ENCODE measurements at places on chromosomes 3 and 15. TPM values are rescaled to one million over a fixed set of nuclear protein-coding genes. Genes with fewer than 3 reads are reported as not detected.
A peak's percentile ranks its signal among the peaks of the same experiment; 100 is the strongest.

Gene CMSS1
- total RNA-seq, result 37.8 TPM

Gene FSIP1
- 1.5 TPM for total RNA-seq

Gene PAQR5
- total RNA-seq, result not detected

DNA sequence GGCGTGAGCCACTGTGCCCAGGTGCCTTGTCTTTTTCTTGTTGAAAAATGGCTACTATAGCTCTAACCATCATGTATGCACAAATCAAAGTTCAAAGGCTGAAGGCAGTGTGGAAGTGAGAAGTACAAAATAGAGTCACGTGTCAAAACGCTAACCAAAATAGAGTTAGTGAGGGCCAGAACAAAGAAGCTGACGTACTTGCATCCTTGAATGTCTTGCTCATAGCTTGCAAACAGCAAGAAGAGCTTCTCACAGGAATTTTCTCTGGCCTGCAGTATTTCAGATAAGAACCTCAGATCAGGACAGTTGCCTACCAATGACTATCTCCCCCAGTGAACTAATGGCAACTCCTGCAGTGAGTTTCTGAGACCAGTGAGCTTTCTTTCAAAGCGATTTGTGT lies 713.5 kb downstream of the GRM7 start:
- H3K27me3 ChIP-seq, result no peaks in the 10 kb centered on the region
- no peaks in the 10 kb centered on the region for H3K4me1 ChIP-seq
- no peaks in the 10 kb centered on the region for H3K36me3 ChIP-seq
- H3K27ac ChIP-seq, result no peak overlapping the region
- H3K4me3 ChIP-seq, result no peak overlapping the region

DNA sequence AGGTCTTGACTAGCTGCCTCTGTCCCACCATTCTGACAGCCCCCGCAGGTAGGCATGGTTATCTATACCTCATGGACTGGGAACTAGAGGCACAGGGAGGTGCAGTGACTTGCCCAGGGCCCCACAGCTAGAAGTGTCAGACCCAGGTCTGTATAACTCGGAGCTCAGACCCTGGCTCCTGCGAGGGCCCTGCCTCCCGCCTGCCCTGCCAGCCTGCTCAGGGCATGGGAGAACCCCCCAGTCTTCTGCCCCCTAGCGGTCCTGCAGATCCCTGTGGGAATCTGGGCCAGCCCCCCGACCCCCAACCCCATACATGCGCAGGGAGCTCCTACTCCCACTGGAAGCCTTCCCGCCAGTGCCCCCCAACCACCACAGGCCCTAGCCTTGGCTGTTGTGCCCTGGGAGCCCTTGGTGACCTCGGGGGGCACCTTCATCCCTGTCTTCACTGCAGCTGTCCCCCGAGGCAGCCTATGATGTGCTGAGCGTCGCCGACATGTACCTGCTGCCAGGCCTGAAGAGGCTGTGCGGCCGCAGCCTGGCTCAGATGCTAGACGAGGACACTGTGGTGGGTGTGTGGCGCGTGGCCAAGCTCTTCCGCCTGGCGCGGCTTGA lies 6.9 kb downstream of the ABTB1 start:
- peaks cover 9% of the 10 kb centered on the region for H3K27me3 ChIP-seq
- no peaks in the 10 kb centered on the region for H3K36me3 ChIP-seq
- no peak overlapping the region for H3K4me3 ChIP-seq
- peaks cover 4% of the 10 kb centered on the region for H3K4me1 ChIP-seq
- no peak overlapping the region for H3K27ac ChIP-seq

DNA sequence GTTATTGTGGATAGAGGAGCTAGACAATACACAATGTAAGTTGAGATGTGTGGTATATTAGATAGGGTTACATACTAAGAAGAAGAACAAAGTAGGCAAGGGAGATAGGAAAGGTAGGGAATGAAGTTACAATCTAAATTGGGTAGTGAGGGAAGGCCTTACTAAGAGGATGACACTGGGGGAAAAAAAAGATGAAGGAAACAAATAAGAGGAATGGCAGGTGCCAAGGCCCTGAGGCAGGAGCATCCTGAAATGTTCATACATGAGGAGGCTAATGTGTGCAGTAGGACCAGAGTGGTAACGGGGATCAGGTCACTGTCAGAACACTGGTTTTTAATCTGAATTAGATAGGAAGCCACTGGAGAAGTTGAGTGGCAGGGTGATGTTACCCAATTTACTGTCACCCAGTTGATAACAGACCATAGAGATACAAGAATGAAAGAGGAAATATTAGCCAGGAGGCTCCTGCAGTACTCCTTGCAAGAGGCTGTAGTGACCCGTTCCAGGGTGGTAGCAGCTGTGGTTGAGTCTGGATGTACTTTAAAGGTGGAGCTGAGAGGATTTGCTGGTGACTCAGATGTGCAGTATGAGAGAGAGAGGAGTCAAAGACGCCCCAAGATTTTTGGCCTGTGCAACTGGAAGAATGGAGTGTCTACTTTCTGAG lies 14.4 kb downstream of the RTP1 start:
- H3K27ac ChIP-seq, result no peak overlapping the region
- DNase-seq, result no peak
- H3K4me3 ChIP-seq, result no peak overlapping the region

GRCh38 chr15:25169318-25169717 lies 214.5 kb downstream of the SNRPN start:
- no peaks in the 10 kb centered on the region for H3K4me1 ChIP-seq
- peak; percentile 11 for DNase-seq
- H3K27ac ChIP-seq, result no peak overlapping the region
- peaks cover 12% of the 10 kb centered on the region for H3K36me3 ChIP-seq
- no peak overlapping the region for H3K4me3 ChIP-seq

GRCh38 chr3:108394016-108394415 lies 97.7 kb downstream of the HHLA2 start:
- DNase-seq, result no peak
- no peak overlapping the region for H3K4me3 ChIP-seq
- H3K27me3 ChIP-seq, result peaks cover 3% of the 10 kb centered on the region
- no peaks in the 10 kb centered on the region for H3K36me3 ChIP-seq
- H3K27ac ChIP-seq, result no peak overlapping the region
- peaks cover 7% of the 10 kb centered on the region for H3K4me1 ChIP-seq
